Brain (organoid and tissue), 16 donors: ENCODE measurements at places on chromosomes 4 and X.
A peak's percentile ranks its signal among the peaks of the same experiment; 100 is the strongest.

DNA sequence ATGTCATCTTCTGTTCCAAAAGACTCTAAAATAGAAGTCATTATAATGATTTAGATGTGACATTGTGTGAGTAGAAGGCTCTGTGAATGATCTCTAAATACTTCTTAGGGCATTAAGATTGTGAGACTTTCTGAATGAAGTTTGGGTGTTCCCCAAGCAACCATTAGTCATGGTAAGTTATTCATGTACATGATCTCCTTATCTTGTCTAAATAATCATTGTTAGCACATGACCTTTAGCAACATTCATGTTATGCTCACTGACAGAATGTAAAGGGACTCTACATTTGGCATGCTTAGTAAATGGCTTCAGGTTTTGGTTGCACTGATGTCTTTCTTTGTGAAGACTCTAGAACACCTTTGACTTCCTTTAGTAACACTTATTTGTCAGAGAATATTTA is 140.8 kb upstream of the AGA start:
- DNase-seq, result no peak

DNA sequence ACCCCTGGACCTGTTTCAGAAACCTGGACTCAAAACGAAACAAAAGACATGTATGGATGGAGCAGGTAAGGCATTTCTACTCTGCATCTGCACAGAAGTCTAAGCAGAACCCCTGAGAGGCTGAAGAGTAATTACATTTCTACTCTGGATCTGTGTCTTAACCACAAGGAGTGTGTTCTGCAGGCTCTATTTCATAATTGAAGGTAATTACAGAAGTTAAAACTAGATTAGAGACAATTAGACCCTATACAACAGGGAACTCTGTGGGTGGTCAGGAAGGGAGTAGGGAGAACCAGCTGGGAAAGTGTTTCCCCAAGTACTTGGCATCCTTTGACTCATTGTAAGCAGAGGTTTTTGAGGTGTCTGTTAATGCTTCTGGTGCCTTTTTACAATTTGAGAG is 69.8 kb downstream of the IGSF1 start:
- DNase-seq, result no peak

- no peak for DNase-seq
These were observed 308.9 kb downstream of the GLUD2 start for GRCh38 chrX:121356139-121356849.

- peak; percentile 50 for DNase-seq
These were observed 49.5 kb downstream of the JADE3 start for GRCh38 chrX:46961574-46962283.

DNA sequence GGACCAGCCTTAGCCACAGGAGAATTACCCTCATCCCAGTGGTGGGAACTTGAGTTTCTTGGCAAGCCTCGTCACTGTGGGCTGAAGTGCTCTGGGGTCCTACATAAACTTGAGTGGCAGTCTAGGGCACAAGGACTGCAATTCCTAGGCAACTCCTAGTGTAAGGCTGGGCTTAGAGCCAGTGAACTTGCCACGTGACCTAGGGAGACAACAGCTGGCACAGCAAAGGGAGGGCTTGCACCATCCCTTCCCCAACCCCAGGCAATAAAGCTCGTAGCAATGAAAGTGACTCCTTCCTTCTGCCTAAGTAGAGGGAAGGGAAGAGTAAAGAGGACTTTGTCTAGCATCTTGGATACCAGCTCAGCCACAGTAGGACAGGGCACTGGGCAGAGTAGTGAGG is 81.8 kb downstream of the TEX11 start:
- DNase-seq, result peak; percentile 10

DNA sequence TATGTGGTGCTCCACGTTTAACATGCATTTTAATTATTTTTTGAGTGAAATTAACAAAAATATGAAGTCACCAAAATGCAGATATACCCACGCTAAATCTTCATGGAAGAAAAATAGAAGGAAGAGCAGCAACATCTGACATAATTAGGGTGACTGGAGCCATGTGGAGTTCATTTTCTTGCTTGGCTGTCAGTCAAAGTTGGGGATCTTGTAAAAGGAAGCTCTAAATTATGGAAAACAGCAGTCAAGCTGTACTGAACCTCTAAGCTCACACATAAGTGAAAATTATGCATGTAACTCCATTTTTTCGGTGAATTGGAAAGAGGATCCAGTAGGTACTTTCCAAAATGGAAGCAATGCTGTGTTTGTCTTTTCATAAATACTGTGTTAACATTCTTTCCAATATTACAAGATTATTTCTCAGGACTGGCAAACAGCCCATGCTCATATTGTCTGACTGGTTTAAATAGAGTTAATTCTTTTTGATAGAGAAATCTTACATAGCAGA is 9.7 kb upstream of the PDGFC start:
- DNase-seq, result peak; percentile 39
